NCI-H345 (cell line): ENCODE measurements at places on chromosomes 1 and 21.
A peak's percentile ranks its signal among the peaks of the same experiment; 100 is the strongest.

DNA sequence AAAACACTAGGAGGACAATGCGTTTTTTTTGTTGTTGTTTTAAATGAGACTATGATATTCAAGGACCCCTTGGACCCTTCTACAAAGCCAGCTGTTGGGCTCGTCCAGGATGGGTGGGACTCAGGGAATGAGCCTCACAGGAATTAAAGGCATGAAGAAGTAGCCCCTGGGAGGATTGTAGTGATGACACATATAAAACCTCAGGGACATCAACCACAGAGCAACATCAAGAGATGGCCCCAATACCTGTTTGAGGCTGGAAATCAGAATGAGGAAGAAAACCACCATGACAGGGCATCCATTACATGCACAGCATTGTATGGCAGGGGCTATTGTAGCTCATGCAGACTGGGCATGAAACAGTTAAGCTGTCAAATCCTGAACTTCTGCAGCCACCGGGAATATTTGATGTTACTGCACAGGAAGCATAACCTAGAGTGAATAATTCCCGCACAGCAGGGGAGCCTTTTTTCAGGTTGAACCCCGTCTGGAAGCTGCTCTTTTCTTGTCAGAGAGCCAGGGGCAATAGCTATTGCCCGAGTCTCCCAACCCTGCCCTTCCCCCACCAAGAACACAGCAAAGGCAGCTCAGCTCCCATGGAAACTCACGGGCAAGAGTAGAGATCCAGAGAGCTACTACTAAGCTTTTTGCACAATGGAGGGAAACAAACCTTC is 140.2 kb upstream of the FGGY start:
- peak; percentile 68 for DNase-seq

- DNase-seq, result no peak
These were observed 361.9 kb downstream of the TTLL7 start for GRCh38 chr1:83637009-83637408.

DNA sequence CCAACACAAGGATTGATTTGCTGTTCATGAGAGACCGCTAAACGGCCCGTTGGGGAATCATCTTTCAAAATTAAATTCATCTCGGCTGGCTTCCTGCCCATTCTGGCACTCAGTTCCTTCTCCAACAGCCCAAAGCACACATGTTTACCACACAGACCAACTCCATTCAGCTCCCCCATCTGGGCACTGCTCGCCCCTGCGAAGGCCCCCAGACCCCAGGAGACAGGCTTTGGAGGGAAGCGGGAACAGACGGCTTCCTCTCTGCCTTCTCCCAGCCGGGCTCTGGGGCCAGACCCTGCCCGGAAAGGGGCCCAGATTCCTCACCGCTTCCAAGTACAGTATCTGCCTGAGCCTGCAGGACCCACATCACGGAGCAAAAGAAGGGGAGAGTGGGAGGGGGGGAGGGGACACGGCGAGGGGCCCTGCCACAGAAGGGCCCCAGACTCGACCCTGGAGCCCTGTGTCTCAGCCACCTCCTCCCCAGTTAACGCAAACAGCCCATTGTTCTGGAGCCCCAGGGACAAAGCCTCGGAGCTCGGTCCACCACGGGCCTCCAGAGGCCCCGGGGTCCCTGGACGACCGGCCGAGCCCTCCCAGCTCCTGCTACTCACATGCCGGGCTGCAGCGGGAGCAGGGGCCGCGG is 660 bp downstream of the MEGF6 start:
- DNase-seq, result no peak

GRCh38 chr21:43816611-43817071 is 27.3 kb downstream of the RRP1 start:
- no peak for DNase-seq

GRCh38 chr1:26787706-26788514 is at the start of gene PIGV:
Gene PIGV (plus strand): TSS chr1:26787950. CDS start chr1:26790816, 2,866 bp downstream.
- peak; percentile 90 for DNase-seq
